ENCODE measurements at places on chromosomes 12 and 14. TPM values are rescaled to one million over a fixed set of nuclear protein-coding genes. Genes with fewer than 3 reads are reported as not detected.

DNA sequence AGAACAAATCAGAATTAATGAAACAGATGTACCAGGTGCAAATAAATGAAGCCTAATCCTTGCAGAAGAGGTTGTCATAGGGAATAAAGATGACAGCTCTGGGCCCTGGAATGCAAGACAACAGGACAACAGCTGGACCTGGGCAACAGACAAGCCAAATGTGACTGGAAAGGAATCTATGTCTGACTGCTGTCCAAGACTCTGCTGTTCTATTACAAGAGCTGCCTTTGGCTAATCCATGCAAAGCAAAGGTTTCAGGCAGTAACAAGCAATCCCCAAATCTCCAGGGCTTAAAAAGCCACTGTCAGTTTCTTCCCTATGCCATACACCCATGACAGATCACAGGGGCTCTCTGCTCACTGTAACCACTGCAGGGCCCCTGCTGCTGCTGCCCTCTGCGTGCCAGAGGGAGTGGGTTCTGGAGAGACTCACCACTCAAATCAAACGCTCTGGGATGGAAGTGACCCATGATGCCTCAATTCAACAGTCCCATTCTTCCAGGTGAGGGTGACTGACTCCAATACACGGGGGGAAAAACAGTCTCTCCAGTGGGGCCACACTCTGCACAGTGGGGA is 218.9 kb upstream of the SFSWAP start:
- no peak overlapping the region for H3K27ac ChIP-seq
- no peak overlapping the region for H3K4me3 ChIP-seq
- no peaks in the 10 kb centered on the region for H3K4me1 ChIP-seq
- no peaks in the 10 kb centered on the region for H3K36me3 ChIP-seq
- no peaks in the 10 kb centered on the region for H3K27me3 ChIP-seq

Gene NUP107
- 25.5 TPM for total RNA-seq

DNA sequence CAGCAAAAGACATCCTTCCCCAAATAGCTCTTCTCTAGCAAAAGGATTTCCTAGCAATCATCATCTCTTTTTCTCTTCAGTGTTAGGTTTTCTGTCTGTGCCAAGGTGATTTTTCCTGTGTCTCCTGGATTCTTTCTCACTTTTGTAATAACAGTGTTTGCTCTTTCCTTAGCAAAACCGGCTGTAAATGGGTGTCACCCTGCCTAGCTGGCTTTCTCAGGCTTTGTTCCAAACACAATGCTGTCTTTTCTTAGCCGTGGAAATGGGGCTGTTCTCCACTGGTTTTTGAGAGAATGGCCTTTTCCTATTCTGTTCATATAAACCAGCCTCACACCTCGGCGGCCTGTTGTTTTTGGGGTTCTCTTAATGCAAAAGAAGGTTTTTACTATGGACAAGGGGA is 21.9 kb downstream of the JDP2 start:
- H3K4me3 ChIP-seq, result no peak overlapping the region
- peak overlapping the region; percentile 77 for H3K27ac ChIP-seq
- peaks cover 8% of the 10 kb centered on the region for H3K36me3 ChIP-seq
- no peak for DNase-seq

DNA sequence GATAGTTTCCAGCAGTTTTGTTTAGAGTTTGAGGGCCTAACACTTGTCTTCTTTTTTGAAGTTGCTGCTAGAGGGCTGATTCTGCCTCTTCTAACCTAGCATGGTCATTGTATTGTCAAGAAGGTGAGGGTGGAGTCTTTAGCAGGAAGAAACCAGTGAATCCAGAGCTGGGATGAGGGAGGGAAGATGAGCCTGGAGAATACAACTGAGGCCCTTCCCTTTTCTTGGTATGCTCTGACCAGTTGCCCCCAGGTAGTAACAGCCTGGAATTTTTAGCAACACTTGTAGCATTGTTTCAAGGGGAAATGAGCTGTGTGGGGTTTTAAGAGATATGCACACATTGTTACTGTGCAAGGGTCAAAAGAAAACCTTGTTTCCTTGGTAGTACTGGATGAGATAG is 9.0 kb downstream of the FLVCR2 start:
- DNase-seq, result no peak
- H3K4me3 ChIP-seq, result no peak overlapping the region
- H3K27me3 ChIP-seq, result no peaks in the 10 kb centered on the region
- H3K36me3 ChIP-seq, result no peaks in the 10 kb centered on the region

Gene SMCO2
- total RNA-seq, result not detected

DNA sequence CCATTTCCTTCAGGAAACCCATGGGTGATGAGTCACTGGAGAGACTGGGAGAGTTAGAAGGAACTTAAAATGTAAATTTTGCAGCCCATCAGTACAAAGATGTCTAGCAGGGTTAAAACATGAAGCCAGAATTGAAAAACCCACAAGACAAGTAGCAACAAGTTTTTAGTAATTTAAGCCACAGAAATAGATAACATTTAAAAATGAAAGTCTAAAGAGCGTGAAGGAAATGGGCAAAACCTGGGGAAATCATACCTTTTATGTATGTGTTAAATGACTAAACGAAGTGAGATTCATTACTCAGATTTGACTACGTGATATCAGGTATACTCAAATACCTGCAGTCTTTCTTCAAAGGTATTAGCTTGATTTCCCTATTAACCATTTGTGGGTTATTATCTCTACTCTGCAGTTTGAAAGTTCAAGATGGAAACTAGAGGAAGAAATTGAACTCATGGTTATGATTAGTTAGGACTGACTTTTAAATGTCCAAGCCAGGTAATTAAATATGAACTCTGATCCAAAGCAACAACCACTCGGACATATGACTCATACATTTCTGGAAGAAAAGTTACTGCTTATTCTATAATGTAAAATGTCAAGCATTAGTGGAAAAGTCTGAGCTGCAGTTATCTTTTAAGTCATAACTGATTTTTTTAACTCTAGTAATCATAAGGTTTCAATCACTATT is 84.1 kb downstream of the ITPR2 start:
- H3K4me3 ChIP-seq, result no peak overlapping the region
- no peaks in the 10 kb centered on the region for H3K27me3 ChIP-seq
- H3K36me3 ChIP-seq, result no peaks in the 10 kb centered on the region
- no peaks in the 10 kb centered on the region for H3K4me1 ChIP-seq
- no peak overlapping the region for H3K27ac ChIP-seq
- no peak for DNase-seq
